Dermis blood vessel endothelial cell (primary cell): ENCODE measurements at places on chromosomes 5 and 9. TPM values are rescaled to one million over a fixed set of nuclear protein-coding genes. Genes with fewer than 3 reads are reported as not detected.
A peak's percentile ranks its signal among the peaks of the same experiment; 100 is the strongest.

The CCL28 gene
- total RNA-seq, result 1.2 and 3.6 TPM in 2 replicates

The SLC46A2 gene
- not detected in 2 replicates for total RNA-seq

The CER1 gene
- total RNA-seq, result not detected in 2 replicates

The DOCK8 gene
- 4.4 and 6.8 TPM in 2 replicates for total RNA-seq

The NUTM2G gene
- total RNA-seq, result not detected in 2 replicates

The FOXI1 gene
- not detected in 2 replicates for total RNA-seq

The TMEM174 gene
- not detected in 2 replicates for total RNA-seq

The BHMT2 gene
- 5.4 and 18.7 TPM in 2 replicates for total RNA-seq

The SPINK13 gene
- total RNA-seq, result not detected in 2 replicates

The FAM170A gene
- total RNA-seq, result not detected in 2 replicates

- DNase-seq, result no peak
Measured at GRCh38 chr5:61076626-61077025, 85.6 kb downstream of the SMIM15 start.

DNA sequence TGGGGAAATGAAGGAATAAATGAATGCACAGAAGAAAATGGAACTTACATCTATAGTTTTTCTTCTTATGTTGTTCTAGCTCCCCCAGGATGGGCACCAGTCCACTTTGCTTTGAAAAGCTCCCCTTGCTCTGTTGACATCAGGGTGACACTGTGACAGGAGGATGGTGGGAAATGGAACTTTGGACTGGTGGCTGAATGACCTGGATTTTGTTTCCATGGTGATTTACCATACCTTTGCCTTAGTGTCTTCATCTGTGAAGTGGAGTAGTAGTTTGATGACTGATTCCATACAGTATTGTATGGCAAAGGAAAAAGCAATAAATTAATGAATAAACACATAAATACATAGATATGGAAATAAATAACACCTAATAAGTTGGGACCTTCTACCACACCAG is 294.7 kb downstream of the KIF4B start:
- no peak for DNase-seq

DNA sequence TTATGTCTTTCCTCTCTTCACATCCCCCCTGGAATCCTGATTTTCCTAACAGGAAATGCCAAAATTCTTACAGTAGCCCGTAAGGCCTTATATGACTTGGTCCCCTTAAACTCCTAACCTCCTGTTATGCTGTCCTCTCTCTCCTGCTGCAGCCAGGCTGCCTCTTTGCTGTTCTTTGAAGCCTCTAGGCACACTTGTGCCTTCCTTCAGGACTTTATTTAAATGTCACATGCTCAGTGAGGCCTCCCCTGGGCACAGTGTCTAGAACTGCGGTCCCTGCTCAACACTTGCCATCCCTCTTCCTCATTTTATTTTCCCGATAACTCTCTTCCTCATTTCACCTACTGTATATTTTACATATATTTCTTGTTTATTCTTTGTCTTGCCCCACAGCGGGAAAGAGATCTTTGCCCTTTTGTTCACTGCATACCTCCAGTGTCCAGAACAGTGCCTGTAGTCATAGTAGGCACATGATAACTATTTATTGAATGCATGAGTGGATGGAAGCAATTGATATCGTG is 5.5 kb upstream of the SHB start:
- DNase-seq, result peak; percentile 65

DNA sequence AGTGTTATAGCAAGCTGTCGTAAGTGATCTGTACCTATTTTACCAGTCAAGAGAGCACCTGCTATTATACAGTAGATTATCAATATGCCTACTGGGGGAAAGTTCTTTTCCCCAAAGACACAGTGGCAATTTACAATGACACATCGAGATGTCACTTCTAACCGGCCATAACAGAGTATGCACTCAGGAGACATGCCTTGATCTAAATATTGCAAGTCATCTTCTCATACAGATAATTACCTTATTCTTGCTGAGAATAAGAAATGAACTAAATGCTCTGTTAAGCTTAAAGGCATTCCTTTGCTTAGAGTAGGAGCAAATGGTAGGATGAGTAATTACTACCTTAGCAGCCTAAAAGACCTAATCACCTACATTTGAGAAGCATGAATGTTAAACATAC is 71.6 kb downstream of the PKD2L2 start:
- DNase-seq, result no peak

DNA sequence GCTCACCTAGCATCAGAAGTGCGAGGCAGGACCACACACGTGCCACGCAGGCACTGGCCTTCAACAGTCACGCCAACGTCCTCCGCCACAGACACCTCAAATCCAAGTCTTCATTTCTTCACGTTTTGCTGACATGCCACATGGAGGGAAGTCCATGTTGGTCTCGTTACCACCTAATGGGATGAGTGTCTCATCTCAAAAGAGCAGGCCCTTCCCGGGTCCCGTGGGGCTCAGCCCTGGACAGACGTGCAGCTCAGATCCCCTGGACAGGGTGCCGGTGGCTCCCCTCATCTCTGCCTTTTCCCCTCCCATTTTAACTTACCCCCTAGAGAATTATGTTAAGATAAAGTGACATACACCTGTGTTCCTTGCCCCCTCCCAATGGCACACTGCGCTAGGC is 76.8 kb downstream of the MRPL36 start:
- DNase-seq, result no peak

- DNase-seq, result peak; percentile 33
Measured at GRCh38 chr5:65961633-65962032, 35.3 kb downstream of the ERBIN start.

DNA sequence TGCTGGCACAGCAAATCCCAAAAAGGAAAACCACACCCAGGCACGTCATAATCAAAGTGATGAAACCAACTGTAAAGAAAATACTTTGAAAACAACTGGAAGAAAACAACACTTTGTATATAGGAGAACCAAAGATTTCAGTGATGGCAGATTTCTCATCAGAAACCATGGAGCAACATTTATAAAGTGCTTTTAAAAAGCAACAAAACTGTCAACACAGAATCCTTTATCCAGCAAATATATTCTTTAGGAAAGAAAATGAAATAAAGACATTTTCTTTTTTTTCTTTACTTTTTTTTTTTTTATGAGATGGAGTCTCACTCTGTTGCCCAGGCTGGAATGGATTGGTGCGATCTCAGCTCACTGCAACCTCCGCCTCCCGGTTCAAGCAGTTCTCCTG is 5.3 kb upstream of the FAM151B start:
- no peak for DNase-seq

- no peak for DNase-seq
Measured at GRCh38 chr5:4083591-4084337, 488.1 kb downstream of the IRX1 start.

DNA sequence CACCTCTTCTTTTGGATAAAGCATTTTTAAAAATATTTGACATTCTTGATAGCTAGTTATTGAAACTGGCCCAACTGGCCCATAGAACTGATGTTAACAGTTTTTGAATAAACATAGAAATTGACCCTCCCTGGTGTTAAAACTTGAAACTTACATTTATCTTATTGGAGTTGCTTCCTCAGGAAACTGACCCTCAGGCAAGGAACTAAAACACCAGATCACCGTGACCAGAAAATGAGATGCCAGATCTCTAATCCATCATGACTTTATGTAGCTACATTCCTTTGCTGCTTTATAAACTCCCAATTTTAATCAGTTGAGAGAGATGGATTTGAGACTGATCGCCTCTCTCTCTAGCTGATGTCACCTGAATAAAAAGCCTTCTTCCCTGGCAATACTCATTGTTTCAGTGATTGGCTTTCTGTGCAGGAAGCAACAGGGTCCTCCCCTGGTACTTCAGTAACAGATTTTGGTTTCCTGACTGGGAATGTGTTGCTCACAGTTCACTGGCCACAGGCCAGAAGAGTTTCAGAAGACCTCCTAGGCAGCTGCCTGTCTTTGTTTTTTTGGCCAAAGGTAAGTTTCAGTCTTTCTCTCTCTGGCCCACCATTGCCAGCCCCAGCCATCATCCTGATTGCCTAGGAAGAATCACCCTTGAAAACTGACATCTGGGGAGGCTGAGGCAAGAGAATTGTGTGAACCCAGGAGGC is 212.4 kb downstream of the DTWD2 start:
- no peak for DNase-seq

GRCh38 chr9:38282756-38283155 is 109.7 kb upstream of the ALDH1B1 start:
- DNase-seq, result no peak

- no peak for DNase-seq
Measured at GRCh38 chr5:65734921-65735320, 12.9 kb downstream of the NLN start.

GRCh38 chr9:122005597-122005996 is 87.5 kb downstream of the TTLL11 start:
- peak; percentile 64 for DNase-seq

DNA sequence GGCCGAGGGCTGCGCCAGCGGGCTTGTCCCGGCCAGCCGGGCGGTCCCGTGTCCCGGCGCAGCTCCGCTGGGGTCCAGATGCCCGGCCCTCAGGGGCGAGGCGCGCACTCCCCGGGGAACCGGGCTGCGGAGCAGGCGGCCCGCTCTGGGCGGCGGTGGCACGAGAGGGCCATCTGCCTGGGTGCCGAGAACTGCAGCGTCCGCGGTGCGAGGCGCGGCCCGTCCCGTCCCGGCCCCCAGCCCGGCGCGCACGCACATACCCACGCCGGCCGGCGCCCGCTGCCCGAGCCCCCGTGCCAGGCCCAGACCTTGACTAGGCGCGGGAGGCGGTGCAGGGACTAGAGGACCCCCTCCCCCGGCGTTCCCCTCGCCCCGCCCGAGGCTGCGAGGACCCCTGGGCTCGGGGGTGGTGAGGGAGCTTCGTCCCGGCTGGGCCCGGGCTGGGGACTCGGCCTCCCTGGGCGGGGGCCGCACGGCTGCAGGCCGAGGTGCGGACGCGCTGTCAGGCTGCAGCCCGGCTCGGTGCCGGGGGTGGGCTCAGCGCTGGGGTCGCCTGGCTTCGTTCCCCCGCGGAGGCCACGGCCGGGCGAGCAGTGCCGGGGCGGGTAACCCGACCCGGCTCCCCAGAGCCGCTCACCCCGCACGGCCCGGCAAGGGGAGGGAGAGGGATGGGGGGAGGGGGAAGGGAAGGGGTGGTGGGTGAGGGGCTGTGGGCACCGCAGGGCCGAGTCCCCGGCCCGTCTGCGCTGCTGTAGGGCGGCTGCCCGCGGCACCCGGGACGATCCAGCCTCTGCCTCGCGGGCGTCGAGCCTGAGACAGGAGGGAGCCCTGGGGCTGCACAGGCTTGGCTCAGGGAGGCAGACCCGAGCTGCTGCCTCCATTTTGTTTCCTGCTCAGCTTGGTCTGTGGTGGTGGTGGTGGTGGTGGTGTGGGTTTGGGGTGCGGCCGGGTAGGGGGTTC is 1.2 kb upstream of the NSD1 start:
- DNase-seq, result peak; percentile 34

GRCh38 chr5:175484829-175485228 is 6.5 kb downstream of the SFXN1 start:
- no peak for DNase-seq

GRCh38 chr5:150024346-150024984 is 23.9 kb downstream of the HMGXB3 start:
- peak; percentile 39 for DNase-seq

DNA sequence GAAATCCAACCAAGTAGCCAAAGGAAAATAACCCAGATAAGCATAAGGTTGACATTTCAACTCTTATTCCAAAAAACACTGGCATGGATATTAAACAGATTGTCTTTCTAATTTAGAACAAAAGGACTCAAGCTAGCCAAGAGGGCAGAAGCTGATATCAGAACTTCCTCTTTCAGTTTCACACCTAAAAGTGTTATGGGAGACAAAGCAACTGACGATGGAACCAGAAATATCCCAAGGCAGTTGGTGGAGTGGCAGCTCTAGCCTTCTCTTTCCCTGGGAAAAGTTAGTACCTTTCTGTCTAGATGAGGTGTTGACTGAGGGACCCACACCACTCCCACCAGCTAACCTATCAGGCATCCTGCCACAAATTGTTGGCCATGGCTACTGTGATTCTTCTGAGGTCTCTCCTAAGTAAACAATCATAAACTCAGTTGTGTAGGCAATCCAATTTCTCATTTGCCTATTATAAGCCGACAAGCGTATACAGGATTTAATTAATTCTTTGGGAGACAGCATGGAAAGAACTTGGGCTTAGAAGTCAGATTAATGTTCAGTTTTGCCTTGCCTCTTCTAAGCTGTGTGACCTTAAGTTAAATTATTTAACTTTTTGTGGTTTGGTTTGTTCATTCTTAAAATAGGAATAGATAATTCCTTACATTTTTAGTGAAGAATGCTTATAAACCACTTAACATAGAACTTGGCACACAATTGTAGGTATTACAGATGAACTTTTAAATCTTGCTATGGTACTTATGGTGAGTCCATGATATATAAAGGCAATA is 110.9 kb upstream of the ADAMTSL1 start:
- DNase-seq, result peak; percentile 74

DNA sequence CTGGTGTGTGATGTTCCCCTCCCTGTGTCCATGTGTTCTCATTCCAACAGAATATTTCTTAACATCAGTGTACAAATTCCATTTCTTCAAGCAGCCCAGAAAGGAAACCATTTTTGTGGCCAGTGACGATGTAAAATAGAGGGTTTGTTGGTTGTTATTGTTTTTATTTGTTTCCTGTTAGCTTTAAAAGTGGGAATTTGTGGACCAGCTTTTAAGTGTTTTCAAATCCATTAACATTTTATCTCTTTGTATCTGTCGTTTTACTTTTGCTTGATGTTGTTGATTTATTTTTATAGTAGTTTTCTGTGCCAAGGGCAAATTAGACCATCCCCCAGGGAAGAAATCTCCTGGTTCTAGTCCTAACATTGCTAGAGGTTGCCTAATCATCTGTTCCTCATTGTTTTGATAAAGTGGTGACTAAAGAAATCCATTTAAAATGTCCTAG is 100.0 kb downstream of the GDNF start:
- DNase-seq, result no peak

DNA sequence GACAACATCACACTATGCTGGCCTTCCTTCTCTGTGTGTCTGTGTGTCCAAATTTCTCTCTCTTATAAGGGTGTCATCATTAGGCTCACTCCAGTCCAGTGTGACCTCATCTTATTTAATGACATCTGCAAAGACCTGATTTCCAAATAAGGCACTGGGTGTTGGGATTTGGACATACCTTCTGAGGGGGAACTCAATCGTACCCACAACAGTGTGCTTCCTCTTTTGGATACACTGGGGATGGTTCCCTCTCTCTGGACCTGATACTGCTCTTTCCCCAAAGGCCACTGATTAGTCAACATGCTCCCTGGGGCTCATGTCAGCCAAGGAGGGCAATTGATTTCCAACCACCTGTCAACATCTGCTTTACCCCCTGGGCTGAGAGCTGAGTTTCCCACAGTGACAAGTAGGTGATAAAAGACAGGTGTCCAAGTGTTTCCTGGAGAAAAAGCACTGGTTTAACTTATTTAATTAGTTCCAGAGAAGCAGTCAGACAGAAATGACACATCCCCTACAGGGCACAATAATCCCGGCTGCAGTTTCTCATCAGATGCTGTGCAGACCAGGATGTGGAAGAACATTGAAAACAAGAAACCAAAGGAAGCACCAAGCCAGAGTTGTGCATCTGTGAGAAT is 17.8 kb upstream of the CEP72 start:
- no peak for DNase-seq
